ENCODE measurements at places on chromosomes 6 and 20.

DNA sequence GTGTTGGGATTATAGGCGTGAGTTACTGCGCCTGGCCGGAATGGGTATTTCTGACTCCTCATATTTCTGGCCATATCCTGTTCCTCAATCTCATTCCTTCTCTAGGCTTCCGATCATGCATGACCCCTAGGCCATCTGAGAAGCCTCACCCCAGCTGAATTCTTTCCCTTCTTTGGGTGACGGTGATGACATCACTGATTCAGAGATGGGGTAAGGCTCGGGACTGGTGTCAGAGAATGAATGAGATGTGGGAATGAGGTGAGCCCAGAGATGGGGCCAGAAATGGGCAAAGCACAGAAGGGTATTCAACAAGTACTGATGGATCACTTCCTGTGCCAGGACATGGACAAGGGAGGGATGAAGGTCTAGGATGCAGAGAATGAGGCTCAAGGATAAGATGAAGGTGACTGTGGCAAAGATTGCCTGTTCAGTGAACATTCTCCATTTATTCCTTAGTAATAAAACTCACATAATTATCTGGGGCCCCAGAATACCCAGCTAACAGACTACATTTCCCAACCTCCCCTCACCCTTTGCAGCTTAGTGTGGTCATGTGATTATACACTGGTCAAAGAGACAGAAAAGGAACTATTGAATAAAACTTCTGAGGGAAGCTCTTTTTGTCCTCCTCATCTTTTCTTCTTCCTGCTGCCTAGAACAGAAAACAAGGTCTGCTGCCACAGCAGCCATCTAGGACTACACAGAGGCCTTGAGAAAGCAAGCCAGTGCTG lies 39.6 kb downstream of the KIAA0319 start:
- no peak for DNase-seq

DNA sequence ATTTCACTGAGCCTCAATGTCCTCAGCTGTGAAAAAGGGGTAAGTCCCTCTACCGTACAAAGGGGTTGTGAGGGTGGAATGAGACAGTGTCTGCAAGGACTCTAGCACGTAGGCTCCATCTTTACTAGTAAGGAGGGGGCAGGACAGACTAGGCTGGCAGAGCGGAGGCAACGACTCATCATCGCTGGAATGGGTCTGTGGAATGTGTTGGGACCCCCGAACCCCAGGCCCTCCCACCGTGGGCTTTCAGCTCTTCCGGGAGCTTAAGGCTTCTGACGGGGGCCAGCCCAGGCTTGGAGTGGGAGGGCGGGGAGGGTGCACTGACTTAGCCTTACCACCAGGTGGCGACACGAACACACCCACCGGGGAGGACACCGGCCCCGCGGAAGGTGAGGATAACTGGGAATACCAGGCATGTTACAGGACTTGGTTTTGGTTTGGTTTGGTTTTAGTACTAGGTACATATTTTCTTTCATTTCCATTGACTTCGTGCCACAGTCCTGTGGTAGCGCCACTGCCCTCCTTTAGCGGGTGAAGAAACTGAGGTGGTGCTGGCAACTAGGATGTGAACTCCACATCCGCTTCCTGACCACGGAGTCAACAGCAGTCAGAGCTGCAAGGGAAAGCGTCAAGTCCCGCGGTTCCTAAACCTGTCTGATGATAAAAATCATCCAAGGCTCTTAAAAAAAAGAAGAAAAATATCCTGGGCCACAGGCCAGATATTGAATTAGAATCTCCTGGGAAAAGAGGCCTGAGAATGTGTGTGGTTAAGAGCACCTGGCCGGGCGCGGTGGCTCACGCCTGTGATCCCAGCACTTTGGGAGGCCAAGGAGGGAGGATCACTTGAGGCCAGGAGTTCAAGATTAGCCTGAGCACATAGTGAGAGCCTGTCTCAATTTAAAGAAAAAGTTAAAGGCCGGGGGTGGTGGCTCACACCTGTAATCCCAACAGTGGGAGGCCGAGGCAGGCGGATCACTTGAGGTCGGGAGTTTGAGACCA lies 10.3 kb upstream of the TULP1 start:
- DNase-seq: peak; percentile 51

DNA sequence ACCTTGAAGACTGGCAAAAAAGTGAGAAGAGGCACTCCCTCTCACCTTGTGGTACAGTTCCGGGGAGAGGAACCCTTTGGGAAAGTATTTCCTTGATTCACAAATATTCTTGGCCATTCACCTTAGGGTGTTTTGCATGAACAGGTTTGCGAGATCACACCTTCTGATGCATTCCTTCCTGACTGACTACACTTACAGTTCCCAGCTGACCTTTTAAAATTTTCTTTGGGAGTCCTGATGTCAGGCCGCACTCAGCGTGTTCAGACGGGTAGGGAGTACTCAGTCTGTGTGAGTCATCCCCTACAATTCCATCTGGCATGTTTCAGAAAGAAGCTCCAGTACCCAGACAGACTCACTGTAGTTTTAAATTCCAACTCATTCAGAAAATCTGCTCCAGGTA lies 1.7 kb downstream of the ADGRF4 start:
- DNase-seq: no peak

- DNase-seq: no peak
Observed at GRCh38 chr6:145903356-145904102, 60.6 kb downstream of the SHPRH start.

GRCh38 chr6:148629181-148629580 lies 117.6 kb upstream of the UST start:
- no peak for DNase-seq

DNA sequence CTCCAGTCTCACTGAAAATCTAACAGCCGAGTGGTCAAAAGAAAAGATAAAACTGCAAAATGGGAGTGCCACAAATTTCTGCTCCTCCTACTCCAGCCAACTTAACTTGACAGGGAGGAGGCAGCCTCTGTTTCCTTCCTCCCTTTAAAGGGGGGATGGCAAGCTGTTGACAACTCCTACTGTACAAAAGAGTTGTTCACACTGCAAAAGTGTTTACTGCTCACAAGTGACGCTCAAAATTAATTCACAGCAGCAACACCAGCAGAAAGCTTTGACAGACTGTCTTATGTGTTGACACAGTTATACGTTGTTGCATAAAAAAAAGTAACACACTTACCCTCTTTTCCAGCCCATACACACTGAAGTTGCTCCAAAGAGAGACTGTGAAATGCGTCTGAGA lies 169.8 kb downstream of the BACH2 start:
- DNase-seq: no peak

DNA sequence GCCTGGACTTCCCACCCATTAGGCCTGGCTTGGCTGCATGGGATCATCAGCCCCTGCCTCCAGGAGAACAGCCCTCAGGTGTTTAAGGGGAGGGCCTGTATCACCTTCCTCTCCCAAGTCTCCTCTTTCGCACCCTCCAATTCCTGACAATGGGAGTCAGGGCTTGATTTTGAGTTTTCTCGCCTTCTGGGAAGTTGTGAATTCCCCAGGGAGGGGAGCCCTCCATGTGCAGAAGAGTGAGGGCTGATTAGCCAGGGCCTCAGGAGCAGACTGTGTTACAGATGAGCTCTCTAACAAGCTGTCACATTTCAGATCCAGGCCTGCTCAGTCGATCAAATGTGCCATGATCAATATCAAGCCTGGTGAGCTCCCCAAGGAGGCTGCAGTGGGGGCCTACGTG lies 42.4 kb downstream of the CNBD2 start:
- no peak for DNase-seq

GRCh38 chr6:75149696-75150095 lies 56.2 kb downstream of the COL12A1 start:
- no peak for DNase-seq

DNA sequence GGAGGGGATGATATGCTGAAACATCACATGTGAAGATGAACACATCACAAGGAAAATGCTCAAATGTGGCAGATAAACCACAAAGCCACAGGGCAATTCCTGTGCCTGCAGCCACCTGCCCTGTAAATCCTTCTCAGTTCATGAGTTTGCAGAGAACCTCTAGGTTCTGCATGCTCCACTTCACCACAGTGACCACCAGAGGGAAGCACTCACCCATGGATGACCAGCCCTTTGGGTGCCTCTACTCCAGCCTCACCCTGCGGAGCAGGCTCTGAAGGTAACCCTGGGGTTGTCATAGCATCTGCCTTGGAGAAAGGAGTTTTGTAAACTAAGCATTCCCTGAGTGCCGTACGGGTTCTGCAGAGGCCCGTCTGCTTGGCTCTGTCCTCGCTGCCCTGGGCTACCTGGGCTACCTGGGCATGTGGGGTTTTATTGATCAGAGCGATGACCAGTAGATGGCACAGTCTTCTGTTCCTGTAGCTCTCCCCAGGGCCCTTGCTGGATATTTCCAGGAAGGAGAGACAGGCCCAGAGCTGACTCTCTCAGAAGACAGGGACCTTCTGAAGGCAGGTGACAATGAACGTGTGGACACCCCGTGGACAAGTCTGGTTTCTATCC lies 31.7 kb upstream of the CST1 start:
- DNase-seq: no peak

DNA sequence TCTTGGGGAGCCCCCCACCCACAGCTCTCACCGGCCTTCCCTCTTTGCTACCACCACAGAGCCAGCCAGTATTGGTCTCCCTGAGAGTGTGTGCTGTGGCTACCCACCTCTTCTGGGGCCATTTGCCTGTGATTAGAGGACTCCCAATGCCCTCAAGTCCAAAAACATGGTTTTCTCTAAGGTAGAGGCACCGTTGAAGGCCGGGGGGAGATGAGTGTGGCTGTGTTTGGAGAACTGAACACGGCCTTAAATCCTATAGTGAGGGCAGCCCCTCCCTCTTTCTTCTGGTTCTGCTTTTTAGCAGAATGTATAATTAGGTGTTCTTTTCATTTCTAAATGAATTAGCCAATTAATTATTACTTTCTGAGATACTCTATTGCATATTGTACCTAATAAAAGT lies 2.5 kb downstream of the CCR6 start:
- no peak for DNase-seq

DNA sequence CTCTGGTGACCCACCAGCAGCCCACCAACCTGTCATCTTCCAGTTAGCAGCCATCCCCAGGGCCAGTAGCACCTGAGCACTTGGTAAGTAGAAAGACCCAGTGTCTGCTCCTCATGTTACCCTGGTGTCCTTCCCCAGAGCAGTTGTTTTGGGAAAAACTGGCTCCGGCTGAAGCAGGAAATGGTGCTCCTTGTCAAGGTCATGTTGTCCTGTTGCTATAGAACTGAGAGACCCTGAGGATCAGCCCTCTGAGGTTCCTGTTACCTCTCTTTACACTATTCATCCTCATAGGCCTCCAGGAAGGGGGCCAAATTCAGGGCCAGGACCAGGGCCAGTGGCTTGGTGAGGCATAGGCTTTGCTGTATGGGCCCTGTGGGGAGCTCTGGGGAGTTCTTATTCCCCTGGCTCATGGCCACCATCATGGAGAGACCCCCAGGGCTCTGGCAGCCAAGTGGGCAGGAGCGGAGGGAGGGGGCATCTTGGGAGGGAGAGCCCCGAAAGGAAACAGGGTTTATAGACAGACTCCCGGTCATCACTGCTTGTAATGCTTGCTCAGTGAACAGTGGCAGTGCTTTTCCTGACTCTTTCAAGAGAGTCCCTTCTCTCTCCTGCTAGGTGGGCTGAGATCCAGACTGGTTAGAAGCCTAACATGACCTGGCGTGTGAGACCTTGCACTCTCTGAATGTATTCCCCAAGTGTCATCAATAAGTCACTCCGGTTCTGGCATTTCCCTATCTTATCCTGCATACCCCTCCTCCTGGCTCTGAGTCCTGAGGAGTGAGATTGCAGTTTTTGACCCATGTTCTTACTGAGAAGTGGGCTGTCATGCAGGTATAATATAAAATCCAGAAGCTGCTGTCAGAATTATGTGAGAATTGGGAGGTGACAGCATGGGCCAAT lies 50.7 kb downstream of the PPARD start:
- no peak for DNase-seq

GRCh38 chr20:36473164-36473563 lies 68.2 kb upstream of the MYL9 start:
- no peak for DNase-seq

GRCh38 chr20:33211817-33212424 lies 5.2 kb upstream of the BPIFA3 start:
- no peak for DNase-seq

DNA sequence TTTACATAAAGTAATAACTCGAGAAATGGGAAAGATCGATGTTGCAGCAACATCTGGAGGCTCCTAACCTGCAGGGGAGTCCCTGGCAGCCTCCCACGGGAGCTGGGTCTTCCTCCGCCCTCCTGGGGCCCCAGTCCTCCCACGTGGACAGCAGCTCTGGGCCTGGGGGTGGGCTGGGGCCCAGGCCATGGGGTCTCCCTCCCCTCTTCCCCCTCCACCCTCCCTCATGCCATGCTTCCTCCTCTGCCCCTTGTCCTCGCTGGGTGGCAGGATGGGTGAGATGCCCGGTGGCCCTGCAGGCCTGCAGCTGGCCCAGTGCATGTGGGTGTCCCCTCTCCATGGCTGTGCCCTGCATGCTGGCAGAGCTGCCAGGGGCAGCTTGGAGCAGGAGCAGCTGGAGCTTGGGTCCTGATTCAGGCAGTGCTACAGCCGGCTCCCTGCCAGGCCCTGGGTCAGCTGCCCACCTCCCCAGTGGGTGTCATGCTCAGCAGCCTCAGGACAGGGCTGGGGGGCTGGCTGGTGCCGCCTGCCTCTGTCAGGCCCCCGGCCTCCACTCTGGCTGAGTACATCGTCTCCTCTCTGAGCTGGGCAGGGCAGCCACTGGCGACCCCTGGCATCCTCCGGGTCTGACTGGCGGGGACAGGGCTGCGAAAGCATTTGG lies 48.9 kb upstream of the BHLHE23 start:
- no peak for DNase-seq

DNA sequence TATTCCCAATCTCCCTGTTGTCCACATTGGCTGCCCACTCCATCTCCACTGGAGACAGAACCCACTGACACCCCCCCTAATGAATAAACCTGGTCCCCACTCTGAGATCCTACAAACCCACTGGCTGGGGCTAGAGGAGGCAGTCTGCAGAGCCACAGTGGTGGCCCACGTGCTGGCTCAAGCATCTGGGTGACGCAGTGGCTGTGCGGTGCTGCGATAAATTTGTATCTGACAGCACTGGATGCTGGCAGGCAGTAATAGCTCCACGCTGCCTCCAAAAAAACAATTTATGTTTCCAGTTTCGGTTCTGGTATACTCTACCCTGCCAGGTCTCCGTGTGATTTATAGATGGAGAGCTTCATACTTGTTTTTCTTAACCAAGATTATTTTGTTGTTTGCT lies 87.1 kb upstream of the SYNDIG1 start:
- no peak for DNase-seq

DNA sequence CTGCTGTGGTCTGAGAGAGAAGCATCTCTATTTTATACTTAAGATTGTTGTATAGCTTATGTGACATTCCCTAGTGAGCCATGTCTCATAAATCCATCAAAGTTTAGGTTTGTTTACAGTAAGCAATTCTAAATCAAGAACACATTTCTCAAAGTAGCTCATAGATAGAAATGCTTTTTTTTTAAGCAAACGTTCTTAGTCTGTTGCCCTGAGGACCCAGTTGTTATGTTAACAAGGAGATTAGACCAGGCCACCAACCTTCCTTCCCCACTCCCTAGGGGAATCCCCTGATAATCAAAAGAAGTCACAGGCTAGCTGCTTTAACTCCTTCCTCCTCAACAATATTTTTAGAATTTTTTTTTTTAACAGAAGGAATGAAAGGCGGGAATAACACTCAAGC lies 169.0 kb downstream of the FUT9 start:
- DNase-seq: no peak

GRCh38 chr6:137497721-137498463 lies 3.7 kb upstream of the OLIG3 start:
- no peak for DNase-seq

All from left lung (tissue), 14 donors.